ENCODE measurements at places on chromosomes 6 and 20.
A peak's percentile ranks its signal among the peaks of the same experiment; 100 is the strongest.

- H3K4me3 ChIP-seq, result no peak overlapping the region
- H3K27ac ChIP-seq, result no peak overlapping the region
- H3K27me3 ChIP-seq, result peaks cover 9% of the 10 kb centered on the region
- H3K4me1 ChIP-seq, result peaks cover 13% of the 10 kb centered on the region
Measured at GRCh38 chr6:45718871-45719270, 296.8 kb downstream of the CLIC5 start.

DNA sequence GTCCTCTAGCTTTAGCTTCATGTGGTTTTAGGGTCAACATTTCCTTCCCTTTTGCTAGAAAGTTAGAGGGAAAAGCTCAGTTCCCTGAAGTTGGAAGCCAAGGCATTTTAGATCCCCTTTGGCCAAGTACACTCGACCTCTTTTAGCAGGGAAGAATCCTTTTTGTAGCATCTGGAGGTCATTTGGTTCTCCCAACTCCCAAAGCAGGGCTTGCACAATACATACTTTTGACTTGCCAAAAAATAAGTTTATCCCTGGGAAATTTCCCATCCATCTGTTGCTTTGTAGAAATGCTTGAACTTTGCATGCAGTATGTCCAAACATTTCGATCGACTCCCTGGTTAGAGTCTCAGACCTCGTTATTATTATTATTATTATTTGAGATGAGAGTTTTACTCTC is 4.6 kb upstream of the EDEM2 start:
- H3K27me3 ChIP-seq, result no peaks in the 10 kb centered on the region
- no peak overlapping the region for H3K4me3 ChIP-seq
- H3K4me1 ChIP-seq, result peaks cover 12% of the 10 kb centered on the region
- H3K36me3 ChIP-seq, result no peaks in the 10 kb centered on the region

GRCh38 chr6:87881342-87881895 is 166.2 kb upstream of the SPACA1 start:
- H3K36me3 ChIP-seq, result no peaks in the 10 kb centered on the region
- H3K4me3 ChIP-seq, result no peak overlapping the region
- ATAC-seq, result no peak
- H3K27ac ChIP-seq, result no peak overlapping the region
- H3K27me3 ChIP-seq, result no peaks in the 10 kb centered on the region
- no peaks in the 10 kb centered on the region for H3K4me1 ChIP-seq

DNA sequence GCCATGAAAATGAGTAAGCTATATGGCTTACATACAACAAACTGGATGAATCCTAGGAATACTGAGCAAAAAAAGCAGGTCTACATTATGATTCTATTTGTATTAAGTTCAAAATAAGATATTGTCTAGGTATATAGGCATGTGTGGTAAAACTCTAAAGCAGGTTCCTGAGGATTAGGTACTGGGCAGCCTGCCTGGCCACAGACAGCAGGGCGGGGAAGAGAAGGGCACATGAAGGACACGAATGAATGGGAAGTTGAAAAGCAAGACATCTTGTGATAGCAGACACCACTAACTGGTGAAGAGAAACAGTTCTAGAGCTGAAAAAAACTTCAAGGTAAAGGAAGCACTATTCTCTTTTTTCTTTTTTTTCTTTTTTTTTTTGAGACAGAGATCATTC is 72.6 kb upstream of the SLC4A11 start:
- no peak overlapping the region for H3K27ac ChIP-seq
- peaks cover 44% of the 10 kb centered on the region for H3K36me3 ChIP-seq
- H3K27me3 ChIP-seq, result no peaks in the 10 kb centered on the region

GRCh38 chr6:139982652-139983295 is 608.3 kb upstream of the CITED2 start:
- H3K27ac ChIP-seq, result no peak overlapping the region
- no peak overlapping the region for H3K4me3 ChIP-seq

GRCh38 chr6:142613981-142614380 is 312.2 kb downstream of the ADGRG6 start:
- no peak overlapping the region for H3K27ac ChIP-seq
- no peak overlapping the region for H3K4me3 ChIP-seq
- no peaks in the 10 kb centered on the region for H3K4me1 ChIP-seq
- H3K27me3 ChIP-seq, result peaks cover 10% of the 10 kb centered on the region
- no peaks in the 10 kb centered on the region for H3K36me3 ChIP-seq
- ATAC-seq, result no peak

GRCh38 chr20:51206032-51206662 is 183.2 kb upstream of the KCNG1 start:
- H3K4me1 ChIP-seq, result no peaks in the 10 kb centered on the region
- H3K4me3 ChIP-seq, result no peak overlapping the region
- peaks cover 51% of the 10 kb centered on the region for H3K27me3 ChIP-seq
- no peak overlapping the region for H3K27ac ChIP-seq

GRCh38 chr6:72977114-72977513 is 248.2 kb downstream of the KHDC1L start:
- H3K27ac ChIP-seq, result no peak overlapping the region
- ATAC-seq, result peak; percentile 68
- no peak overlapping the region for H3K4me3 ChIP-seq

GRCh38 chr6:38346291-38347079 is 293.2 kb downstream of the BTBD9 start:
- H3K4me1 ChIP-seq, result no peaks in the 10 kb centered on the region
- no peaks in the 10 kb centered on the region for H3K27me3 ChIP-seq
- no peak overlapping the region for H3K27ac ChIP-seq
- H3K36me3 ChIP-seq, result peaks cover 25% of the 10 kb centered on the region
- ATAC-seq, result no peak

DNA sequence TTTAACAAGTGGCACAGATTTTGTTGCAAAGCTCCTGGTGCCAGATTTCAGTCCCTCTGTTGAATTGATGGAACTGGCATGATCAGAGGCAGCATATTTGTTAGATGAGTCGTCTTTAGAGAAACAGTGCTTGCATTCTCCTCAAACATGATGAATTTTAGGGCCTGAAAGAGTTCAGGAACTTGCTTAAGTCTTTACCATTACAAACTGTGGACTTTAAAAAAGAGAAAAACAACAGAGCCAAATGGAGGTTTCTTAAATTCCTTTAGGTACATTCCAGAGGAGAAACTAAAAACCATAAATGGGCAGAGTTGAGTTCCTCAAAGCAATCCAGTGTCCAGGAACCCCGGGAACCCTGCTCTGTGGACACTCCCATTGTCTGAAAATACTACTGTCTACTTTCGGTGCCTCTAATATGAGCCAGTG is 2.5 kb downstream of the GTF2H5 start:
- H3K4me1 ChIP-seq, result peaks cover 24% of the 10 kb centered on the region
- H3K27me3 ChIP-seq, result no peaks in the 10 kb centered on the region
- H3K4me3 ChIP-seq, result no peak overlapping the region
- H3K27ac ChIP-seq, result no peak overlapping the region
- H3K36me3 ChIP-seq, result peaks cover 30% of the 10 kb centered on the region
- ATAC-seq, result no peak

DNA sequence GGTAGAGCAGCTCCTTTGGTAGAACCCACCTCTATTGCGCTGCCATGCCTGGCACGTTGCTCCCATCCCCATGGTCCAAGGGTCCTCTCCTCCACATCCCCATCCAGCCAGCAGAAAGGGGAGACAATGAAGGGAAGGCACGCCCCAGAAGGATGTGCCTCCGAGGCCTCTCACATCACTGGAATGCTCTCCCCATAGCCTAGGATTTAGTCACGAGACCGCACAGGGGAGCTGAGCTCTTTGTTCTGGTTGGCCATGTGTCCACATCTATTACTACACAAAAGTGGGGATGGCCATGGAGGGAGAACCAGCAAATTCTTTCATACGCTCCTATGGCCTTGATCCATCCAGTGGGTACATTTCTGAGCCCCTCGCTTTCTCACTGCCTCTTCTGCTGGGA is 60.5 kb upstream of the SALL4 start:
- H3K36me3 ChIP-seq, result no peaks in the 10 kb centered on the region
- H3K27ac ChIP-seq, result no peak overlapping the region
- no peaks in the 10 kb centered on the region for H3K4me1 ChIP-seq

- H3K4me1 ChIP-seq, result peaks cover 53% of the 10 kb centered on the region
- H3K27me3 ChIP-seq, result no peaks in the 10 kb centered on the region
- peaks cover 13% of the 10 kb centered on the region for H3K36me3 ChIP-seq
- H3K4me3 ChIP-seq, result no peak overlapping the region
- no peak for ATAC-seq
Measured at GRCh38 chr6:163438940-163439335, 24.4 kb downstream of the QKI start.

DNA sequence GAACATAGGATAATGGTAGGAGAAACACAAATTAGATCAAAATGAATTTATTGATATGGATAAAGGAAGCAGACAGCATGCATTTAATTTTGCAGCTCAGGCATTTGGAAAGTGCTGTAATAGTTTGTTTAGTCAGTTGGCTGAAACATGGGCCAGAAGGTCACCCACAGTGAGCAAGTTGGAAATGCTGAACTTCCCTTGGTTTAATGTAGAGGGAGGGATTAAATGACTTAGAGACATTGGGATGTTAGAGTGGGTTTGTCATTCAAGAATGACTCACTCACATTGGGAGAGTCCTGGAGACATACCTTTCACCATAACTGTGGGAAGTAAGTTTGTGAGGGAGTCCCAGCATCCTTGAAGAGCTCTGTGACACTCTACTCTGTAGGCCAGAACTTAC is 231.5 kb upstream of the PLCB4 start:
- H3K4me1 ChIP-seq, result no peaks in the 10 kb centered on the region
- no peak overlapping the region for H3K4me3 ChIP-seq
- ATAC-seq, result no peak
- no peaks in the 10 kb centered on the region for H3K27me3 ChIP-seq
- no peak overlapping the region for H3K27ac ChIP-seq
- no peaks in the 10 kb centered on the region for H3K36me3 ChIP-seq

- H3K27me3 ChIP-seq, result peaks cover 3% of the 10 kb centered on the region
- H3K36me3 ChIP-seq, result no peaks in the 10 kb centered on the region
- peak; percentile 89 for ATAC-seq
- no peak overlapping the region for H3K4me3 ChIP-seq
Measured at GRCh38 chr20:15654208-15654649, 919.0 kb downstream of the KIF16B start.

DNA sequence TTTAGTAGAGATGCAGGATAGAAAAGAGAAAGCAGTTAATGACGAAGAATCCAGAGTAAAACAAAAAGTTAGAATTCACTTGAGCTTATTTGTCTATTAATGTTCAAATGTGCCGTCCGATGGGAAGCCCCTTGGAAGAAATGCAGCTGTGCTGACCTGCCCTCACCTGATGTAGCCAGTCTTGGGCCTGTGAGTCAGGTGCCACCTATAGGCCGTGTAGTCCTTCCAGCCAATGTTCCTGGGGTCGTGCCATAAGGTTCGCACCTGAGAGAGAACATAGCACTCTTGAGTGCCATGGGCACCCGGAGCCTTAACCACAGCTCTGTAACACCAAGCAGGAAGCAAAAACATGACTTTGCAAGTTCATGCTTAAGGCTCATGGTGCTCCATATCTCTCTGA is 32.4 kb downstream of the THBS2 start:
- H3K36me3 ChIP-seq, result peaks cover 12% of the 10 kb centered on the region
- no peak overlapping the region for H3K4me3 ChIP-seq
- H3K4me1 ChIP-seq, result no peaks in the 10 kb centered on the region
- H3K27ac ChIP-seq, result no peak overlapping the region

DNA sequence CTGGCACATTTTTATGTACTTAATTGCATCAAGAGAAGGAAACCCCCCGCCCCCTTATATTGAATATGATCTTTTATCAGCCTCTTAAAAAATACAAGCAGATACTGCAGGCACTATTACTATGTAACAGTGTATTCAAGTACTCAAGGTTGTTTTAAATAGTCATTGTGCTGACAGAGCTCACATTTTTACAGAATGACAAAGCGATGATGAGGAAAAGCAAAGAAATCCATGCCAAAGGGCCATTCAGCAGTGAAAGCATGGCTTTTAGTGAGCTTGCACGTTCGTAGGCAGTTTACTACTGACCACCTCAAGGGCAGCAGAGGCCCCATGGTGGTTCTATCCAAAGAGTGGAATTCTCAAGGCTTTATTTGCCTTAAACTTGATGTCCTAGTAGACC is 146.8 kb downstream of the RPS12 start:
- H3K27me3 ChIP-seq, result peaks cover 31% of the 10 kb centered on the region
- H3K4me3 ChIP-seq, result no peak overlapping the region
- no peak for ATAC-seq
- H3K27ac ChIP-seq, result no peak overlapping the region
- H3K36me3 ChIP-seq, result no peaks in the 10 kb centered on the region
- peaks cover 6% of the 10 kb centered on the region for H3K4me1 ChIP-seq

- no peaks in the 10 kb centered on the region for H3K36me3 ChIP-seq
- no peak overlapping the region for H3K27ac ChIP-seq
- no peak overlapping the region for H3K4me3 ChIP-seq
- no peaks in the 10 kb centered on the region for H3K4me1 ChIP-seq
- H3K27me3 ChIP-seq, result no peaks in the 10 kb centered on the region
Measured at GRCh38 chr20:61514396-61514795, 262.3 kb downstream of the CDH4 start.

GRCh38 chr6:74638412-74638811 is 567.4 kb downstream of the COL12A1 start:
- H3K36me3 ChIP-seq, result no peaks in the 10 kb centered on the region
- no peaks in the 10 kb centered on the region for H3K4me1 ChIP-seq
- H3K4me3 ChIP-seq, result no peak overlapping the region

GRCh38 chr6:118283766-118284165 is 264.3 kb upstream of the PLN start:
- no peaks in the 10 kb centered on the region for H3K36me3 ChIP-seq
- H3K27me3 ChIP-seq, result peaks cover 13% of the 10 kb centered on the region
- no peak for ATAC-seq
- no peak overlapping the region for H3K27ac ChIP-seq

GRCh38 chr6:118542184-118542952 is 5.7 kb upstream of the PLN start:
- H3K27ac ChIP-seq, result no peak overlapping the region
- no peak for ATAC-seq

- H3K36me3 ChIP-seq, result no peaks in the 10 kb centered on the region
- H3K27me3 ChIP-seq, result no peaks in the 10 kb centered on the region
- no peaks in the 10 kb centered on the region for H3K4me1 ChIP-seq
- H3K4me3 ChIP-seq, result no peak overlapping the region
- H3K27ac ChIP-seq, result no peak overlapping the region
Measured at GRCh38 chr6:154909821-154910220, 85.3 kb upstream of the TIAM2 start.

DNA sequence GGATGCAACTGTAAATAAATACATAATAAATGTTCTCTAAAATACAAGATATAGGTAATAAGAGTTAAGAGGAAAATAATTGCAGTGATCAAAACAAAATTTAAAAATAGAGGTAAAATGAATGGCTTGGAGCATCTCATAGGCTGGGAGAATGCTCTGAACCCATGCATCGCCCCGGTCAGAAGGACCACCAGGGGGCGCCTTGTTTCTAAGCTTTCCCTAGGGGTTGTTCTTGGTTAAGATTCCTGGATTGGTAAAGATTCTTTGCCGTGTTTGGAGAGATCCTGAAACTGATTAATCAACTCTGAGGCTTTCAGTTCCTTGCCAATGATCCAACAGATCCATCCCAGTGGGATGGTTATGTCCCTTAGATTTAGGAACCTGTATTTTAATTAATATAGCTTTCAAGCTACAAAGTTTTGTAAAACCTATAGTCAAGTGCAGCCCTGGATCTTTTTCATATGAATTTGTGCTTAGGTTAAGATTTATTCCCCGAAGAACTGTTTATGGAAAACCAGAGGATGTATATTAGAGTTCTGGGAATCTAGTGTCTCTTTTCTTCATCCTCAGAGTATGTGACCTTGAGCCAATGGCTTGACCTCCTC is 45.3 kb upstream of the PRELID3B start:
- no peaks in the 10 kb centered on the region for H3K4me1 ChIP-seq
- H3K4me3 ChIP-seq, result no peak overlapping the region
- H3K27me3 ChIP-seq, result peaks cover 18% of the 10 kb centered on the region
- H3K36me3 ChIP-seq, result no peaks in the 10 kb centered on the region
- peak; percentile 72 for ATAC-seq
